Endodermal cell (in vitro differentiated cells): ENCODE measurements at places on chromosomes 7 and 10. TPM values are rescaled to one million over a fixed set of nuclear protein-coding genes. Genes with fewer than 3 reads are reported as not detected.

Gene LIPK
- total RNA-seq, result not detected in 2 replicates

Gene VPS41
- total RNA-seq, result 69.6 to 79.4 TPM (median 77.1 TPM) in 3 replicates

DNA sequence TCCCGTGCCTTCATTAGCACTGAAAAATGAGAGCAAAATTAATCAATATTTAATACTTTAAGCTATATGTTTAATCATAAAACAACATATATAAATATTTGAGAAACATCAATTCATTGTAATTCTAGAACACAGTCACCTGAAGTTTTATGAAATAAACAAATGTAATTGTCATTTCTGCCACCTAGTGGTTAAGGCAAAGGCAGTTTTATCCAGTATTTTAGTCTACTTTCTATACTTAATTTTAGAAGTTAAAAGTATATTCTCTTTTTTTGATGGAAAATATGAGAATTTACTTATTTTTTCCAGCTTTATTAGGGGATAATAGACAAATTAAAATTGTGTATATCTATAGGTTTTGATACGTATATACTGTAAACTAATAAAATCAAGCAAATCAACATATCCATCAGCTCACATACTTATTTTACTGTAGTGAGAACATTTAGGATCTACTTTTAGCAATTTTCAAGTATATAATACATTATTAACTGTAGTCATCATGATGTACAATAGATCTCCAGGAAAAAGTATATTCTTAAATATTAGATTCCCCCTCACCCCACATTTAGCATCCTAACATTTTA is 16.9 kb downstream of the PCGF6 start:
- DNase-seq, result no peak

- DNase-seq, result no peak
Observed at GRCh38 chr7:143245123-143245522, 18.1 kb upstream of the GSTK1 start.

DNA sequence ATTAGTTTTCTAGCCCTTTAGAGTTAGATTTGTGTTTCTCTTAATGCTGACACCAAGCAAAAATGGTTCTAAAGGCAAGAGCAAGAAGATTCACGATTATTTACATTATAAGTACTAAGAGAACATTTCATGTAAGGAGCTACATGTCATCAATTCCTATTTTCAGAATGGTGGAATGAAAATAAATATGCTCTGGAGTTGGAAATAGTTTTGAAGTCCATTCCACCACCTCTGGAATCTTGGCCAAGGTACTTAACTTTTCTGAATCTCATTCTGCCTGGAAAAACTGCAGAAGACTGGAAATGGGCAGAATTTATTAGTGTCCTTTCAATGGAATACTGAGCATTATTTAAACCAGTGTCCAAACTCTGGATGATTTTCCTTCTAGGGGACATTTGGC is 125.1 kb upstream of the RAB11FIP2 start:
- no peak for DNase-seq

DNA sequence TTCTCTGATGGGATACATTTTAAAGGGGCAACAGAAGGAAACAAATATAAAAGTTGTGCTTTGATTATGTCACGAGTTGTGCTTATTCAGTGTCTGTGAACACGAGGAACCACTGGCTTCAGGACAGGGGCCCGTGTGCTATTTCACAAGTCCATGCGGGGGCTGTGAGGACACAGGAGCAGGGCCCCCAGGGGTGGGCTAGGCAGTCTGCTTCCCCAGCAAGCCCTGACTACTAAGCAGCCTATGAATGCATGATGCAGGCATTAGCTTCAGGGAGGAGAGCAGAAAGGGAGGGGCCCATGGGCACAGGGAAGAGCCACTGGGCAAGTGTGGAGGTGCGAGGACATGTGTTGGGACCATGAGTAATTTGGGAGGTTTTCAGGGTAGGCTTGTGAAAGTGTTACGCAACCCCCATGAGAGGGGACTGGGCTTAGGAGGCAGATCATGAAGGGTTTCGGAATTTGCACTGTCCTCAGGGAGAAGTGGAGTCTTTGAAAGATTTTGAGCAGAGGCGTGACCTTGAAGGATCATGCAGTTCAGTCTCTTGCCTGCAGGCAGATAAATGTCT is 424.9 kb downstream of the CALN1 start:
- no peak for DNase-seq

DNA sequence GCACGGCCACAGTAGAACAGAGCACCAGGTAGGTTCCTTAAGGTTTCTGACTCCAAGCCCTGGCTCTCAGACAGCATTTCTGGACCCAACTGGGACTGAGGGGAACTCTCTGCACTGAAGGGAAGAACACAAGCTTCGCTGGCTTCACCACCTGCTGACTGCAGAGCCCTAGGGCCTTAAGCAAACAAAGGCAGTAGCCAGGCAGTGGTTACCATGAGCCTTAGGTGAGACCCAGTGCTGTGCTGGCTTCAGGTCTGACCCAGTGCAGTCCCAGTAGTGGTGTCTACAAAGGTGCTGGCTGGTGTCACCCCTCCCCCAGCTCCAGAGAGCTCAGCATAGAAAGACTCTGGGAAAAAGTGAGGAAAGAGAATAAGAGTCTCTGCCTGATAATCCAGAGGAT is 59.5 kb downstream of the SIRT1 start:
- DNase-seq, result peak; percentile 48
